ENCODE measurements at places on chromosomes 6 and 20.

GRCh38 chr6:36066817-36067216, 39.2 kb downstream of the MAPK14 start:
- DNase-seq = no peak

GRCh38 chr20:52312132-52312729, 120.7 kb upstream of the ZFP64 start:
- DNase-seq = peak; percentile 78

- DNase-seq = no peak
Observed at GRCh38 chr6:157471077-157471686, 90.2 kb downstream of the ZDHHC14 start.

GRCh38 chr6:100185615-100186014, 191.6 kb upstream of the MCHR2 start:
- DNase-seq = no peak

- no peak for DNase-seq
Observed at GRCh38 chr20:6083926-6084325, 30.1 kb upstream of the LRRN4 start.

DNA sequence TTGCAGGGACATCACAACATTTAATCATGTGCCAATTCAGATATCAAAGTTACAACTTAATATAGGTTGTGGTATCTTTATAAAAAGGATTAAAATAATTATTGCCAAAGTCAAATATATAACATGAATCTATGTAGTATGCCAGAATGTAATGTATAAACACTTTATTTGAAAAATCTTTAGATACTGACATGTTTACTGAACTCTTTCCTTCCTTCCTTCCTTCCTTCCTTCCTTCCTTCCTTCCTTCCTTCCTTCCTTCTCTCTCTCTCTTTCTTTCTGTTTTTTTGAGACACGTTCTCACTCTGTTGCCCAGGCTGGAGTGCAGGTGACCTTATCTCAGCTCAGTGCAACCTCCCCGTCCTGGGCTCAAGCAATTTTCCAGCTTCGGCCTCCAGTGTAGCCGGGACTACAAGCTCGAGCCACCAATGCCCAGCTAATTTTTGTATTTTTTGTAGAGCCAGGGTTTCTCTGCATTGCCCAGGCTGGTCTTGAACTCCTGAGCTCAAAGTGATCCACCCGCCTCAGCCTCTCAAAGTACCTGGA, 496.8 kb upstream of the CITED2 start:
- no peak for DNase-seq

GRCh38 chr6:133131621-133132465, 109.3 kb upstream of the EYA4 start:
- no peak for DNase-seq

GRCh38 chr6:2958776-2959175, 12.6 kb downstream of the SERPINB6 start:
- no peak for DNase-seq

- DNase-seq = peak; percentile 18
Observed at GRCh38 chr6:131164506-131164905, 29.2 kb downstream of the AKAP7 start.

- DNase-seq = no peak
Observed at GRCh38 chr20:44644667-44645131, 6.8 kb downstream of the ADA start.

DNA sequence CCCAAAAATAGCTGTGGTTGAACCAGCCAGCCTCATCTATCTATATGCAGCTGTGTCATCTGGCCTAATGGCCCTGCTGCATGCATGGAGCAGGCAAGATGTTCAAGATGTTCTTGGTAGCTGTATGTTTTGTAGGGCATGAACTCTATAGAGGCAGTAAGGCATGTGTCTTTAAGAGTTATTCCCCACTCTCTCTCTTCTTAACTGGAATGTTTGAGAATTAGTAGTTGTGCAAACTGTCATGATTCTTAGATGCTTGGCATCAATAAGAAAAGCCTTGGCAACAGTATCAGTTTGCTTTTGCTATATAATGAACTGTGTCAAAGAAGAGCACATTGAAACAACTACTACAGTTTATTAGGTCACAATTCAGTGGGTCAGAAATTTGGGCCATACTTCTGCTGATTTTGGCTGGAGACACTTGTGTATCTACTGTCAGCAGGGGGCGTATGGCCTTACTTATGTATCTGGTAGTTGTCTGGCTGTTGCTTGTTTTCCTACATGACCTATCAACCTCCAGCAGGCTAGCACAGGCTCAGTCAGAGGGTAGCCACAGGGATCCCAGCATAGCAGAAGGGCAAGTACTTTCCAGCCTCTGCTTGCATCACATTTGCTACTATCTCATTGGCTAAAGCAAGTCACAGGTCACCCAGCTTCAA, 56.1 kb upstream of the LAMP5 start:
- peak; percentile 5 for DNase-seq

GRCh38 chr20:55953201-55953600, 52.1 kb downstream of the CBLN4 start:
- no peak for DNase-seq

GRCh38 chr20:2465100-2465499, 5.5 kb downstream of the SNRPB start:
- no peak for DNase-seq

DNA sequence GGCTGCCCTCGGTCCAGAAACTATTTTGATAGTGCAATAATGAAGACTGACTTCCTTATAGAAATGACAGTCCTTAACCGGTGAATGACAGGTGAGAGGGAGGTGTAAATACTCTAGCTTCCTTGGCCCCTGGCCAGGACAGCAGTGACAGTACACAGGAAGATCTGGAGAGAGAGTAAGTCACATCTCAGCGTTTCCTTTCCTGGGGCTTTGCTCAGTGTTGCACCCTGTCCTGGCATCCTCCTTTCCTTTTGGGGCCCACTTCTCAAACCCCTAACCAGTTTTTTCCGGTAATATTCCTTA, 336.9 kb downstream of the CD83 start:
- no peak for DNase-seq

DNA sequence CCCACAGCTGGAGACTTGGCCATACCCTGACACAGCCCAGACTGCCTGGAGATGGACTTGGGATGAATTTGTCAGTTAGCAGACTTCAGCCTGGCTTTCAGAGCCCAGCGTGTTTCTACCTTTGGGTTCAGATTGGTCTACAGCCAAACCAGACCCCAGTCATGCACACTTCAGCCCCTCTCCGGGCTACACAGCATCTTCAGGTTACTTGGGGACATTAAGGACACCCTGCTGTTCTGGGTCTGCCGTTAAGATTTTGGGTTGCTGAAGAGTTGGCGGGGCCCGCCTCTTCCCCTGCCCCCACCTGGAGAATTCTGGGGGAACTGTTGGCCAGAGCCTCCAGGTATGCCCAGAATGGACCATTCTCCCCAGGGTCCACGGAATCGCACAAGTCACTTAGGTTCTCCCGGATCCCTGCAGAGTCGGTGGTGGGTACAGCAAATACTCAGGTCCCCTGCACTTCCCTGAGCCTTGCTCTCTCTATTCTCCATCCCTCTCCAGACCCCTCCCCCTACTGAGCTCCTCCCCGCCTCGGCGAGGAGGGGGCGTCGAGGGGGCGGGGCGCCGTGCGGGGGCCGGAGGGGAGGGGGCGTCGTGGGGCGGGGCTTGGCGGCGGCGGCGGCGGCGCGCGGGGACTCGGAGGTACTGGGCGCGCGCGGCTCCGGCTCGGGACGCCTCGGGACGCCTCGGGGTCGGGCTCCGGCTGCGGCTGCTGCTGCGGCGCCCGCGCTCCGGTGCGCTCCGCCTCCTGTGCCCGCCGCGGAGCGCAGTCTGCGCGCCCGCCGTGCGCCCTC, at the start of gene PTK7:
Gene PTK7 (plus strand): TSS at position 645 of the 794 bp plus-strand sequence. CDS start 175 bp downstream, outside the sequence.
- DNase-seq = peak; percentile 59

GRCh38 chr6:46715141-46715540, 20.0 kb downstream of the PLA2G7 start:
- no peak for DNase-seq

DNA sequence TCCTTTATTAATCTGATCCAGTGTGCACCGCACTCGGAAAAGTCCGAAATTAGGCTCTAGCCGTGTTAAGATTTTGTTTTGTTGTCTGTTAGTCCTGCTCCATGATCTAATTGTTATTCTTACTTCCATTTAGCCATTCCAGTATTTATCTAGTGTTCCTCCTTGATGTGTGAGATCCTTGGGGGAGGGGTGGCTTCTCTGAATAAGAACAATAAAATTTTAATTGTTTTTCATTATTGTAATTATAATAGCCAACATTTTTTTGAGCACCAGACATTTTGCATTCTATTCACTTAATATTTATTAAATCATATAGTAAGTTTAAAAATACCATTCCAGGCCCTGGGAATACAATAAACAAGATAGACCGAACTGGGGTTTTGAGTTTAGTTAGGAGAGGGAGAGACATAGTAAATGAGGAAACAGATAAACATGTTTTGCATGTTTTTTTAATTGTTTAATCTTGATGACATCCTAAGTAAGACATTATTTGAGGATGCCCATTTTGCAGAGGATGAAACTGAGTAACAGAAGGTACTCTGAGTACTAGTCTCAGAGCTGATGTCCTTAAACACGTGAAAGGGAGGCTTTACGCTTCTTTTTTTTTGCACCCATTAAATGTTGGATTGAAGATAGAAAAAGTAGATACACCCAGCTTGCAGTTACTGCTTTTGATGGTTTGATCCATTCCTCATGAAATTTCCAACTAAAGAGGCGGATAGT, 1.2 kb downstream of the CBFA2T2 start:
- no peak for DNase-seq

GRCh38 chr20:46152824-46153586, 34.9 kb downstream of the CD40 start:
- DNase-seq = no peak

DNA sequence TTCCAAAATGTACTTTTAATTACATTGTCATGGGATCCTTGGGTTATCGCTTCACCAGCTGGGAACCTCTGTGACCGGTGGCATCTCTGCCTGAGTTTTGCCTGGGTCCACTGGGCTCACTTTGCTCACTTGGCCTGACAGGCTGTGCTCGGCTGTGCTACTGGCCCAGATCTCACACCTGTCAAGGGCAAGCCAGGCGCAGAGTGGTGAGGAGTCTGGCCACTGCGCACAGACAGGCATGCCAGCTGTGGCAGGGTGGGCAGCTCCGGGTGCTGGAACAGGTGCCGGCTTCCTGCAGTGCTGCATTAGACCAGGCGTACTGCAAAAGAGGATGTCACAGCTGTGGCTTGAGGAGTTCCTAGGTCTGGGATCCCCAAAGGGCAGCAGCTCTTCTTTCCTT, 489.8 kb downstream of the TENT5A start:
- no peak for DNase-seq

GRCh38 chr6:11330413-11330760, 97.9 kb upstream of the NEDD9 start:
- no peak for DNase-seq

DNA sequence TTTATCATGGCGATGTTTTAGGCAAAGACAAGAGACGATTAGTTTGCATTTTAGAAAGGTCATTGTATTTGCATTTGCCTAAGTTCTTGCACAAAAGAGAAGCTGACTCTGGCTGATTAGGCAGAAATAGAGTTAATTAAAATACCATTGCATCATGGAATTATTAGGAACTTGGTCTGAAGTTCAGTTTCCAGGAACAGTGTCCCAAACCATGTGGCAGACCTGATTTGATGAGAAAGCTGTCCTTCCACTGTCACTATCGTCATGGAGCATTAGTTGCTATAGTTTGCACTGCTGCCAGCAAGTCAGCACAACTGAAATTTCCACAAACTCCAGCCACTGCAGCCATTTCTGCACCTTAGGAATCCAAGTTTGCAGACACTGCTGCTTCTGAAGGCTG, 24.3 kb upstream of the MCUR1 start:
- DNase-seq = no peak

Data from fibroblast of pulmonary artery (primary cell).